Hematopoietic multipotent progenitor cell treated with erythropoietin and hydrocortisone succinate and interleukin-3 and kit ligand, for 6 days (in vitro differentiated cells): ENCODE measurements at places on chromosomes 7 and 10.

- DNase-seq, result no peak
Measured at GRCh38 chr10:48454302-48455054, 148.0 kb downstream of the MAPK8 start.

DNA sequence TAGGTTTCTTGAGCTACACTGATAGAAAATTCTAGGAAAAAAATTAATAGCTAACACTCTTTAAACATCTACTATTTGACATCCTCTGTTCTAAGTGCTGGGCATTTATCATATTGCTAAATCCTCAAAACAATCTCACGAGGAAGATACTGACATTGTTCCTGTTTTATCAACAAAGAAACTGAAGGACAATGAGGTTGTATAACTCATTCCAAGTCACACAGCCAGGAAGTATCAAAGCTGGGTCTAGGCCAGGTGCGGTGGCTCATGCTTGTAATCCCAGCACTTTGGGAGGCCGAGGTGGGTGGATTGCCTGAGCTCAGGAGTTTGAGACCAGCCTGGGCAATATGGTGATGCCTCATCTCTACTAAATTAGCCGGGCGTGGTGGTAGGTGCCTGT lies 51.6 kb upstream of the IL6 start:
- DNase-seq, result no peak

- no peak for DNase-seq
Measured at GRCh38 chr7:6650521-6651011, 13.4 kb downstream of the ZNF316 start.

GRCh38 chr7:105297985-105298384 lies 90.7 kb downstream of the SRPK2 start:
- no peak for DNase-seq

DNA sequence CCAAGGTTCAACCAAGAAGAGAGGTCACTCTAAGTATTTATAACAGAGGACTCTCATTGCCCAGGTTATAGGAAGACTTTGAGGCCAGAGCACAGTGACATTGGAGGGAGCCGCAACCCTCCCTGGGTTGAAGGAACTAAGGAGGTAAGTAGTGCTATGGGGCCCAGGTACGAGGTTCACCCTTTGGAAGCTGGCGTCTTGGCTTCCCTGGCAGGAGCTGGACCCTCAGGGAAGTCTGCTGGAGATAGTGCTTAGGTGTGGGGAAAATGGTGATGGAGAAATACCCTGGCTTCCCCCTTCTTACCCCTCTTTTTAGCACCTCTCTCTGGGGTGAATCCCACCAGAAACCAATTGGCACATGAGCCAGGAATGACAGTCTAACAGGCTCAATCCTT lies 317.9 kb upstream of the ZNF32 start:
- DNase-seq, result no peak

GRCh38 chr7:26698806-26699205 lies 165.6 kb downstream of the SKAP2 start:
- no peak for DNase-seq

- DNase-seq, result no peak
Measured at GRCh38 chr10:132311338-132311939, 3.7 kb upstream of the STK32C start.

DNA sequence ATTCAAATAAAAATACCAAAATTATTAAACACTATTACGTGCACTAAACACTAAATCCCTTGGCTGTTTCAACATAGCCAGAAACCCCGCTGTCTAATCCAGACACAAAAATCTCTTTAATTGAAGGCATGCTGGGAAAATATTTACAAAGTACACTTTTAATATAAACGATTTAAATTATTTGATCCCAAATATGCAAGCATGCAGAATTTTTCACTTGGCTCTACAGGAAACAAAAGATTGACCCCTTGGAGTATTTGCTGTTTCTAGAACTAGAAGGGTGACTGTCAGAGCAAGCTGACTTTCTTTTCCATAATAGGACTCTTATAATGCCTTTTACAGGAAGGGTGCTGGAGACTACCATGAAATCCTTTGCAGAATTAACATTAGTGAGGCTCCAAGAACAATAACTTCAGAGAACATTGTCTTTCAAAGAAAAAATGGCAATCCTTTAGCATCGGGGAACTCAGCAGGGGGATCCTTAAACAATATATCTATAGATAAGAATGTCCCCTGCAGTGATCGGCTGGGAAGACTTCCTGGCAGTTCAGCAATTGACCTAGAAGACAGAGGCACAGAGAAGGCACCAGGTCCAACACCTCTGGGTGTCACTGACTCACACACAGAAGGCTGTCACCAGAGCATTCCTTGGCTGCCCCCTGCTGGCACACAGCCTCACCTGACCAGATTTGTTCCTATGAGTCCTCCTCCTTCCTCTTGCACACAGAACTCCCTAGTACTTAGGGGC lies 55.8 kb upstream of the MRLN start:
- DNase-seq, result peak; percentile 85

- no peak for DNase-seq
Measured at GRCh38 chr7:22855049-22855392, 32.4 kb upstream of the TOMM7 start.

GRCh38 chr7:71735961-71736556 lies 604.1 kb downstream of the GALNT17 start:
- DNase-seq, result peak; percentile 73

GRCh38 chr10:99329304-99329553 lies at the start of gene CNNM1:
Gene CNNM1, plus strand, starts transcription at chr10:99329356. Its CDS starts 32 bp downstream, at chr10:99329388.
- peak; percentile 61 for DNase-seq

- DNase-seq, result no peak
Measured at GRCh38 chr10:115026746-115027140, 66.4 kb upstream of the ATRNL1 start.

DNA sequence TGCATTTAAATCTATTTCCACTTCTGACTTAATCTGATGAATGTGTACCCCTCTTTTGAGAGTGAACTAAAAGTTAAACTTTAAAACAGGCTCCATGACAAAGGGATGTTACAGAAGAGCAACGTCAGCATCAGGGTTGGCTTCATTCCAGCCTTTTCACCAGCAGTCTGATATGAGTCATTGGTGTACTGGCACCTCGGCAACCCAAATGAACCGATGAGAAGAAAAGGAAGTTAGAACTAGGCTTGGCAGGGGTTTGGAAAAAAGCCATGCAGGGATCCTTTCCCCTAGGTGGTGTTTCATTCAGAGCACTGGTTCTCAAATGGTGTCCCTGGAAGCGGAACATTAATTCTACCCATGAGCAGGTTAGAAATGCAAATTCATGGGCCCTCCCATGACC lies 53.6 kb downstream of the SEC61G start:
- peak; percentile 7 for DNase-seq

GRCh38 chr7:107201795-107202450 lies 33.1 kb downstream of the HBP1 start:
- peak; percentile 64 for DNase-seq

GRCh38 chr10:76558586-76558985 lies 1079.0 kb downstream of the KCNMA1 start:
- DNase-seq, result no peak

- peak; percentile 13 for DNase-seq
Measured at GRCh38 chr7:138755331-138755747, 42.5 kb upstream of the TMEM213 start.

DNA sequence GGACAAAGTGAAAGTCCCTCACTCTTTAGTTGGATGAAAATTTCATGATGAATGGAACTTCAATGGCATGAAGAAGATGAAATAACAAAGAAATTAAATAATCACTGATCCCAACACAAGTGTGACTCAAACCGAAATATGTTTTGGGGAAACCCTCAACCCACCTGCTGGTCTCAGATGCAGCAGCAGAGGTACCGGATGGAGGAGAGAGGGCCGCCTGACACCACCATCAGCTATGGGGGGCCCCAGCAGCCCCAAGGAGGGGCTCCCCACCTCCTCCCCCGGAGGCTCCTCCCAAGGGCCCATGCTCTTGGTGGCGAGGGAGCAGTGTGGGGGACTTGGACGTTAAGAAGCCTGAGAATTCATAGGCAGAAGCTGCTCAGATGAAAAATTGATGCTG lies 137.2 kb upstream of the ADARB2 start:
- no peak for DNase-seq

DNA sequence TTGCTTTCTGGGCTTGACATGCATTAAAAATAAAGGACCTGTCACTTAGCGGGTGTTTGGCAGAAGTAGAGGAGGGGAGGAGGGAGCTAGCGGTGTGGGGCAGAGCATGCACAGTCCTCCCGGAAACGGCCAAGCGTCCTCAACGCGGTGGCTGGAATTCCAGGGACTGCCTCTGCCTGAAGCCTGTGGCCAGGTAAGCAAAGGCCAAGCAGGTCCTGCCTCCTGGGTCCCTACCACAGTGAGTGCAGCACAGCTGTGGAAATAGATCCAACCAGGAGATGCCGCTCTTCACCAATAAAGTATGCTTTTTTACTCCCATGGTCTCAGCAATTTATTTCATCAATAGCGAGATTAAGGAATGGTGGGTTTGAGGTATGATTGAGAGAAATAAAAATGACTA lies 323.4 kb downstream of the WDR37 start:
- no peak for DNase-seq

DNA sequence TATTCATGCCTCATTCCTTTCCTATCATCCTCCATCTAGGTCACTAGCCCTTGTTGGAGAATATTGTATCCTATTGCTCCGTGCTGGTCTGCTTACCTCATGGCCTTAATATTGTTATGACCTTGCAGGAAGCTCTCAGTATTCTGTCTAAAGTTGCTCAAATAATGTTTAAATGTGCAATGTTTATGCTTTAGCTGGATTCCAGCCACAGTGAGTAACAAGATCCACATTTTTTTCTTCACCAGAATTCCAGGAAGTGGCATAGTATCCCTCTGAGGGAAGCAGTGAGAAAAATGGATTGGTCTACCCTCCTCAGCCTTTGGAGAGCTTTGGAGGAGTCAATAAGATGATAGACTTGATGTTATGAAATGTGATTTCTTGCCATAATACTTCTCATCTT lies 402.6 kb downstream of the NRG3 start:
- no peak for DNase-seq

GRCh38 chr10:37535459-37536246 lies 321.8 kb downstream of the ZNF248 start:
- no peak for DNase-seq

DNA sequence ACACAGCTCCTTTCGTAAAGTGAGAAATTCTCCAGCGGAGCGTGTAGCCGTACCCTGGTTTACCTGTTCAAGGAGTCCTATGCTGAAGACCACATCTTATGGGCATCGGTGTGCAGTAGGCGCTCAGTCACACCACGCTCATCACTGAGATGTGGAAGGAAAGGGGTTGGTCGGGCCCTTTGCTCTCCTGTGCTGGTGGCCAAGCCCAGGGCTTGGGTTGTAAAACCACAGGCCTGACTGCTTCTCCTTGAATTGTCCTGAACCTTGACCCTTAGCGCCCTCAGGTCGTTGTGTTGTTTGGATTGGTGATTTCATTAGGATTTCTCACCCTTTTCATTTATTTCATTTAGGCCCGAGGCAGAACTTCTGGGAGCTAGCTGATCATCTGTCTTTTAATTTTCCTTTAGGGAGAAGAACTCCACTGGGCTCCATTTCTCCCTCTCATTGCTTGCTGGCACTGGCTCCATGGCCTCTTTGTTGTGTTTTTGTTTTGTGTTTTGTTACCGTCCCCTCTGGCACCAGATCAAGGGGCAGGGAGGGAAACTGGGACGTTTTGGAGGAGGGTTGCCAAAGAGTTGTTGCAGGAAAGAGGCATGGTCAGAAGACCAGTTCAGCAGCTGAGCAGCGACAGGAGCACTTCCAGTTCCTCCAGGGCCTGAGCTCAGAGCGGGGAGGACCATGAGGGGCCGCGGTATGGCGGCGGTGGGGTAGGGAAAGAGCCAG lies 511.4 kb upstream of the GALNT17 start:
- no peak for DNase-seq

DNA sequence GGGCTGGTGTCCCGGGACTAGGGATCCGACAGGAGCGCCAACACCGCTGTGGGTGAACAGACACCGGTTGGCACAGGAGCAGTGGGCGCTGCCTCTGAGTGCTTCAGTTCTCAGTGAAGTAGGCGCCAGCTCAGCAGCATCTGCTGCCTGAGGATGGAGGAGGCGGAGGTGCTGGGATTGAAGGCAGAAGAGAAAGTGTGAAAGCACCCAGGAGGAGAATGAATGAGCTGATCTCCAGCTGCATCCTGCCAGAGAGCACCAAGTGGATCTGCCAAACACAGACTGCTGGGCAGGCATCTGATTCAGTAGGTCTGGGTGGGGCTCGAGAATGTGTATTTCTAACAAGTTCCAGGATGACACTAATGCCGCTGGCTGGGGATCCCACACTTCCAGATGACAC lies 74.5 kb downstream of the LANCL2 start:
- DNase-seq, result no peak

- peak; percentile 43 for DNase-seq
Measured at GRCh38 chr10:60446851-60447250, 57.2 kb upstream of the ANK3 start.

GRCh38 chr7:289756-290553 lies at the start of gene FOXL3:
Gene FOXL3, plus strand, starts transcription at chr7:290170. Its CDS starts 0 bp downstream, at chr7:290170.
- DNase-seq, result no peak

- DNase-seq, result peak; percentile 30
Measured at GRCh38 chr10:103983367-103983911, 16.5 kb downstream of the SLK start.

DNA sequence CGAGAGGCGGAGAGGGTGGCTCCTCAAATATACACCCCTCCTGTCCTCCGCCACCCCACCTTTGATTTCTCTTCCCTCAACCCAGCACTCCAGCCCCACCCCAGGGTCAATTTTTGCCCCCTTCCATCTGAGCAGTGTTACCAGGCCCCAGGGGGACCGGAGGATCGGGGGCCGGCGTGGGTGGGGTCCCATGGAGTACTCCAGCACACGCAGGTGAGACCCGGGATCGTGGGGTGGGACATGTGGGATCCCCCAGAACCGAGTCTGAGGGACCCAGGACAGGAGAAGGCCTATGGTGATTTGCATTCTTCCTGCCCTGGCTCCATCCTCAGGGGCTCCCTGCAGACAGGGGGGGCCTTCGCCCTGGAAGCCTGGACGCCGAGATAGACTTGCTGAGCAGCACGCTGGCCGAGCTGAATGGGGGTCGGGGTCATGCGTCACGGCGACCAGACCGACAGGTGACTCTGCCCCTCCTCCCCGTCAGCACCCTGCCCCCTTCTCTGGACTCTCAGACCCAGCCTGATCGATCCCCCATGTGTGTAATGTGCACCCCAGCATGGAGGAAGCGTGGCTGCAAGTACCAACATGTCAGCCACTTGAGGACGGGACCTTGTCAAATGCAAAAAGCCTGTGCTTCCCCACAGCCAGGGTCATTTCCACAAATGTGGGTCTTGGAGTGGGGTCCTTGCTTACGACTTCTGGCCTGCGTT lies 744 bp downstream of the TRIP6 start:
- no peak for DNase-seq

- no peak for DNase-seq
Measured at GRCh38 chr10:63595072-63595471, 73.9 kb downstream of the REEP3 start.

GRCh38 chr7:2978408-2978807 lies 65.3 kb downstream of the CARD11 start:
- DNase-seq, result peak; percentile 50

GRCh38 chr7:72035266-72035665 lies 376.9 kb downstream of the CALN1 start:
- DNase-seq, result peak; percentile 26

- DNase-seq, result no peak
Measured at GRCh38 chr7:128781851-128782250, 6.3 kb upstream of the OPN1SW start.
